ENCODE measurements at places on chromosomes 1 and 21.
A peak's percentile ranks its signal among the peaks of the same experiment; 100 is the strongest.

DNA sequence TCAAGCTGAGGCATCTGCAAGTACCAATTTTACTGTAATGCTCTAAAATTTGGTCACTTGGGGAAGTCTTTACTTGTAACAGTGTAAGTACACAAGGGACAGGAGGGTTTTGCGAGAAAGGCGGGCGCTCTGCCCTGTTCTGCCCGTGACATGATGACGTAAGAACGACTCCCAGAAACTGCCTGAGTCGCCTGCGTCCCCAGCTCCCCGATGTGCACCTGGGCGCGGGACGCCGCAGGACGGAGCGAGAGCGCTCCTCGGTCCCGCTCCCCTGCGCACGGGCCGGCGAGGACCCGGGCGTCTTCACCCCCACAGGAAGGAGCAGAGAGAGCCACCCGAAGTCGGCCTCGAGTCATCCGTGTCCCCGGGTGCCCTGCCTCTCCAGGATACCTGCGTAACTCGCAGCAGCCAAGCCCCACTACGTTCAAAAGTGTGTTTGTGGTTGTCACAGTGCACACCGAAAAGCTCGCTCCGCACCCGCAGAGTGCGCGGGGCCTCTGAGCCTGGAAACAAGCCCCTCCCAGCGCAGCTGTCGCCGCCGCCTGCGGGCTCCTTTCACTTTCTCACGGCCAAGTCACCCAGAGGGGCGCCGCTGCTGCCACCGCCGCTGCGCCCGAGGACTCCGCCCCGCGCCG lies 3.3 kb upstream of the ZBTB18 start:
- DNase-seq, result peak; percentile 68

DNA sequence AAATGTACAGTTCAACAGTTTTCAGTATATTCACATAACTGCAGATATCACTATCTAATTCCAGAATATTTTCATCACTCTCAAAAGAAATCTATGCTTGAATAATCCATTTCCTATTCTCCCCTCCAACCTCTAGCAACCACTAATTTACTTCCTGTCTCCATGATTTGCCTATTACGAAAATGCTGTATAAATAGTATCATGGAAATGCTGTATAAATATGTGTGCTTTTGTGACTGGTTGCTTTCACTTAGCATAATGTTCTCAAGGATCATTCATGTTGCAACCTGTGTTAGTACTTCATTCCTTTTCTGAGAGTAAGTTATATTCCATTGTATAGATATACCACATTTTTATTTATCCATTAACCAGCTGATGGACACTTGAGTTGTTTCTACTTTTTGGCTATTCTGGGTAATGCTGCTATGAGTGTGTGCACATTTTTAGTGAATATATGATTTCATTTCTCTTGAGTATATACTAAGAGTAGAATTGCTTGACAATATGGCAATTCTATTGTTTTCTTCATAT lies 115.6 kb downstream of the TNFSF18 start:
- no peak for DNase-seq

GRCh38 chr1:37872692-37873091 lies 13.3 kb upstream of the MTF1 start:
- no peak for DNase-seq

DNA sequence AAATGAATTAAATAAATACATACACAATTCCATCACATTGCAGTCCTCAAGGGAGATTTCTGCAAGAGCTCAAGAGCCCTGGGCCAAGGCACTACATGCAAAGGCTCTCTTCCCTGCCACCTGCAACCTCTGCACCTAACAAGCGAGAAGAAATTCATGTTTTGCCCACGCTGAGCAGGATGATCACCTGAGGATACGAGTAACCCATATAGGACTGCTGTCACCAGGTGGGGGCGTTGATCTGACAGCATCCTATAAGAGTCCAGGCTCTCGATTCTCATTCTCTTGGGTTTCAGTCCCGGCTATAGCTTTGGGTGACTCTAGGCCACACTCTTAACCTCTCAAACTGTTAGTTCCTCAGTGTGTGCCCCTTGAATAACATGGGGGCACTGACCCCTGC lies 18.7 kb upstream of the SPOCD1 start:
- DNase-seq, result no peak

GRCh38 chr1:185155600-185156287 lies 1.0 kb downstream of the TRMT1L start:
- no peak for DNase-seq

DNA sequence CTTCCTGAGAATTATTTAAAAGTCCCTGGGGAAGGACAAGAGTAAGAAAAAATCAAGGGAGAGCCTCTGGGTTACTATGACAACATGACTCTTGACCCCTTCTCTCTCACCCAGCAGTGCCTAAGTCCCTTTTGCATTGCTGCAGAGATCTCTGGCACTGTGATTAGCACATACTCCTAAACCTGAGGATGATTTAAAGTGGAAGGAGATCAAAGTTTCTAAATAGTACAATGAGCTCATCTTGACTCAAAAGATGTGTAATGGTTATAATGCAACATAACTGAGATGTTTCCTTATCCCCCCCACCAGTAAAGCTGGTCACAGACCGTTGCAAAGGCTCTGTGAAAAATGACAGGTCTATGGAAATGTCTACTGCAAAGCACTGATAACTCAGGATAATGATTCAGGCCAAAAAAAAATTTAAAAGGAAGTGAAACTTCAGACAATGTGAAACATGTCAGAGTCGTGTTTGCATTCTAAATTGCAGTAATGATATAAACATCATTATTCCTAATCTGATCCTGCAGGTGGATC lies 519.2 kb downstream of the KIF26B start:
- no peak for DNase-seq

- no peak for DNase-seq
Measured at GRCh38 chr1:231037585-231038517, 2.2 kb downstream of the FAM89A start.

- DNase-seq, result no peak
Measured at GRCh38 chr1:84339503-84339902, 38.0 kb downstream of the SAMD13 start.

- DNase-seq, result no peak
Measured at GRCh38 chr1:87584586-87584985, 255.9 kb downstream of the LMO4 start.

DNA sequence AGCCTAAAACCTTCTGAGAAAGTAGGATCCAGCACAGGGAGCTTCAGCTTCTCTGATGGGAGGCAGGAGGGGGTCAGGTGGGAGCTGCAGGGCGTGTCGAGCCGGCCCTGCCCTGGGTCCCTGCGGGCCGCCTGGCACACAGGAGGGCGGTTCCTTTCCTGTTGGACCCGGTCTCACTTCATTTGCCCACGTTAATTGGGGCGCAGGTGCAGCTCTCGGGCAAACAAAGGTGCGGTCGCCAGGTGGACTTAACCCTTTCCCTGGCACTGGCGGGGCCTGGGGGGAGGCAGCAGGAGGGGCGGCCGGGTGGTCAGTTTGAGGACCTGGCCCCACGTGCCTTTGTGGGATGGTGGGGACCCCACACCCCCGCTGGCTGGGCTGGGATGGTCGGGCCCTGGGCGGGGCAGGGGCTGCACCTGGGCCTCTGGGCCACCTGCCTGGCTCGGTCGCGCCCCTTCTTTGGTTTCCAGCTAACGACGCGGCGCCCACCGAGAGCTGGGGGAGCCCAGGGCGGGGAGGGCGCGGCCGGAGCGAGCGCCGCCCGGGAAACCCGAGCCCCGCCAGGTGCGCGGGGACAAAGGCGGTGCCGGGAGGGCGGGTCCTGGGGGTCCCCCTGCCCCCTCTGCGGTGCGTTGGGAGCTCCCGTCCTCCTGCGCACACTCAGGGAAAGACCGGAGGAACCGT lies 20.8 kb upstream of the C1orf159 start:
- DNase-seq, result peak; percentile 81

DNA sequence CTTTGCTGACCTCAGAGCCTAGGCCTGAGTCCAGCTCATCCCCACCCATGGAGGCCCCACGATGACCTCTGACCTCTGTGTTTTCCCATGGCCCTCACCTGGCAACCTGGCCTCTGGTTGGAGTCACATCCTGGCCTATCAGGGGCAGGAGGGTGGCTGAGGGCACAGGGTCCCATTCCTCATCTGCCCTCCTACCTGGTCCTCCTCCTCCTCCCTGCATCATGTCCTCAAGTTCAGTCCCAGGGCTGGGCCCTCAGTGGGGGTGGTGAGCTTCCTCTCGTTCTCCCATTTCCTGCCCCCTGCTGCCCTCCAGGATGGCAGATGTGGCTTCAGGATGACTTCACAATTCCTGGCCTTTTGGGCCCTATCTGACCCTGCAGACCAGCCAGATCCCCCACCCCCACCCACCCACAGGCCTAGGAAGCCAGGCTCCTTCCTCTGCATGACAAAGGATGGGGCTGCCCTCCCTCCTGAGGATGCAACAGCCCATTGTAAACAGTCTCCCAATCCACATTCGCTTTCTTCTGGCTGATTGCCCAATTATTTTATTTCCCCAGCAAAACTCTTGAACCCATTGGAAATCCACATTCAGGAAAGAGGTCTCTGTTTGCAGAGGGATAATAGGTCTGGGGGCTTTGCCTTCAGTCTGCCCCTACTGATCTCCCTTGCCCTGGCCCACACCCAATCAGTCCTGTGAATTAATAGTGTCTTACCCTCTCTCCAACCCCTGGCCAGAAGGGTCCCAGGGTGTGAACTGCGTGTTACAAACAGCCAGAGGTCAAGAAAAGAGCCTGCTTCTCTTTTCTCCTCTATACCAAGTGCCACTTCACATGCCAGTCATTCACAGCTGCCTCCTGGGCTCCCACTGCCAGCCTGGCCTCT lies 10.3 kb upstream of the LEFTY1 start:
- DNase-seq, result no peak
